ENCODE measurements at places on chromosomes 7 and 10. TPM values are rescaled to one million over a fixed set of nuclear protein-coding genes. Genes with fewer than 3 reads are reported as not detected.

CLRN3 gene
- 22.5 TPM for polyA plus RNA-seq

IGFBP3 gene
- 62.6 TPM for polyA plus RNA-seq

DNA sequence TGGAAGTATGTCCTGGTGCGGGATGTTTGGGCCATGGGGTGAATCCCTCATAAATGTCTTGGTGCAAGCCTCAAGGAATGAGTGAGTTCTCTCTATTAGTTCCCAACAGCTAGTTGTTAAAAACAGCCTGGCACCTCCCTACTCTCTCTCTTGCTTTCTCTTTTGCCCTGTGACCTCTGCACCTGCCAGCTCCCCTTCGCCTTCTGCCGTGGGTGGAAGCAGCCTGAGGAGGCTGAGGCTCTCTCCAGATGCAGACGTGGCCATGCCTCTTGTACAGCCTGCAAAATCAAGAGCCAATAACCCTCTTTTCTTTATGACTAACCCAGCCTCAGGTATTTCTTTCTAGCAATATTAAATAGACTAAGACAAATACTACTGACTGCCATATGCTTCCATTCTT is 210.3 kb downstream of the POM121L12 start:
- DNase-seq: no peak

GRCh38 chr10:15482156-15482555 is 111.1 kb upstream of the FAM171A1 start:
- no peak for DNase-seq

GRCh38 chr7:78905436-78905835 is 548.0 kb downstream of the MAGI2 start:
- no peak for DNase-seq

DNA sequence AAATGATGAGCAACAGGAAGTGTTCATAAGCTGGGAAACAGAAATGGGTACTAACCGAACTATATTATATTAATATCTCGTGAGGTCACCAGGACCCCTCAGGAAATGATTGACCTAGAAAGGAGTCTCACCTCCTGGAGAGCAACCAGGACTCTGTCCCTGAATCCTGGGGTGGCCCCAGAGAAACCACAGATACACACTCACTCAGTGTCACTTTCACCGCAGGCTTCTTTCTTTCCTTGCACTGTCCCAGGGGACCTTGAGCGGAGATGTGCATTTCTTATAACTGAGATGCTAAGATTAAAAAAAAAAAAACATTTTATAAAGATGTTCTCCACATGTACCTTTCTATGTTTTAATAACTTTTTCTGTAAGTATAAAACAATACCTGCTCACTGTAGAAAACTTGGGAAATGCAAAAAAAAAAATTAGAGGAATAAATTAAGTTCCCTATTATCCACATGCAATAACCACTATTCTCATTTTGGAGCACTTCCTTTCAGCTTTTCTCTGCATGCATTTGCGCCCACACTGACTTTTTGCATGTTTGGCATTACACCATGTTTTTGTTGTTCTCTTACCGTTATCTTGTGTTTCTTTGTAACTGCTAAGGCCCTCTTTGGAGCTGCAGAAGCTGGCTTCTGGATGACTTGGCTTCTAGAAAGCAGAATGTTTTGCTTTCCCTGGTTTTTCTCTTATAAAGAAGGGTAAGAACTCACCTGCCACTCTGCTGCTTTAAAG is 15.0 kb downstream of the NOD1 start:
- no peak for DNase-seq

DNA sequence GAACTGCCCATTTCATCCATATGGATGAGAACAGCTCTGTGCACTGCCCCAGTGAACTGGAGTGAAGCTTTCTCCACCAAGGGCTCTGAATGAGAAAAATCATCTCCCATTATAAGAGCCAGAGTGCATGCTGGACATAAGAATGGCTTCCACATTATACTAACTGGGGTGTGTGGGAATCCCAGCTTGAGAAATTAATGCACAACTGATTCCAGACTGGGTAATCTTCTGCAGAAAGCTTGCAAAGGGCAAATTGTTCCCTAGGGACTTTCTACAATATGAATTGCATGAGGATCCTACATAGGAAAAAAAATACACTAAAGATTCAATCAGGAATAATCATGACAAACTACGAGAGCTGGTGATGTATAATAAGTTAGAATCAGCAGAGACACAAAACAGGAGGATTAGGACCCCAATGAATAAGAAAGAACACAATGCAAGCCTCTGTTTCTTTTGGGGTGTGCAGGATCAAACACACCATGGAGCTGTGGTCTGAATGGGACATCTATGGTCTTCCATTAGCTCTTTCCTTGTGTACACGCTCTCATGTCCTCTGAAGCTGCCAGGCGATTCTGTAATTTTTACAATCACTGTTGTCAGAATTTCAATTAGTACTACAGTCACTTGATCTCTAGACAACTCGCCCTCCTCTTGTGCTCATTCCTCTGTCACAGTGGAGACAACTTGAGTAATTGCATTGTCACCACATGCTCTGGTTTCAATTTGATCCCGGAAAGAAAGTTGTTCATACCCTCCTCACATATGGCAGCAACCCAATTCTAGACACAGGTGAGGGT is 1327.4 kb downstream of the GATA3 start:
- peak; percentile 5 for DNase-seq
